ENCODE measurements at places on chromosomes 5 and 9.
A peak's percentile ranks its signal among the peaks of the same experiment; 100 is the strongest.

- DNase-seq = peak; percentile 88
Observed at GRCh38 chr9:95409650-95410426, 92.3 kb upstream of the FANCC start.

GRCh38 chr5:107948377-107948776 is 277.6 kb upstream of the EFNA5 start:
- no peak for DNase-seq

GRCh38 chr9:38091310-38092199 is 22.5 kb upstream of the SHB start:
- DNase-seq = no peak

DNA sequence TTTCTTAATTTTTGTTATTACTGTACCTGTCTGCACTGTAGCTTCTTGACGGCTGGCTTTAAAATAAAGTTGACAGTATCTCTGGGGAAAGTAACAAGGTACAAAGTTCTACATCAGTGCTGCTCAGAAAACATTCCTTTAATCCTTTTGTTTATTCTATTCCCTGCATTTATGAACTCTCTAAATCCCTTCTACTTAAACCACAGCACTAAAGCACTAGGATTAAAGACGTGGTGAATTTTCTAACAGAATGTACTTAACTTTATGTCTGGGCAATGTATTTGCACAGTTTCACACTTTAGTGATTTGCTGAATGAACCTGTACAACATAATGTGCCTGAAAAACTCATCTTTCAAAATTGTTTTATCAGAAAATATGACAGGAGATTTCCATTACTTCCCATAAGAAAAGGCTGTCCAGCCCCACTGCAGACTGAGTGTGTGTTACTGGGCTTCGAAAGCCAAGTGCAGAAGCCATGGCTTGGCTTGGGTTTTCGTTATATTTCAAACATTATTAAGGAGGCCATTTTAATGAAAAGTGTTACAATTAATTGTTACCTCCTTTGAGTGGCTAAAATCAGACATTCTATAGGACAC is 43.8 kb downstream of the LHFPL2 start:
- DNase-seq = no peak

- DNase-seq = no peak
Observed at GRCh38 chr5:137706841-137707240, 29.0 kb downstream of the KLHL3 start.

DNA sequence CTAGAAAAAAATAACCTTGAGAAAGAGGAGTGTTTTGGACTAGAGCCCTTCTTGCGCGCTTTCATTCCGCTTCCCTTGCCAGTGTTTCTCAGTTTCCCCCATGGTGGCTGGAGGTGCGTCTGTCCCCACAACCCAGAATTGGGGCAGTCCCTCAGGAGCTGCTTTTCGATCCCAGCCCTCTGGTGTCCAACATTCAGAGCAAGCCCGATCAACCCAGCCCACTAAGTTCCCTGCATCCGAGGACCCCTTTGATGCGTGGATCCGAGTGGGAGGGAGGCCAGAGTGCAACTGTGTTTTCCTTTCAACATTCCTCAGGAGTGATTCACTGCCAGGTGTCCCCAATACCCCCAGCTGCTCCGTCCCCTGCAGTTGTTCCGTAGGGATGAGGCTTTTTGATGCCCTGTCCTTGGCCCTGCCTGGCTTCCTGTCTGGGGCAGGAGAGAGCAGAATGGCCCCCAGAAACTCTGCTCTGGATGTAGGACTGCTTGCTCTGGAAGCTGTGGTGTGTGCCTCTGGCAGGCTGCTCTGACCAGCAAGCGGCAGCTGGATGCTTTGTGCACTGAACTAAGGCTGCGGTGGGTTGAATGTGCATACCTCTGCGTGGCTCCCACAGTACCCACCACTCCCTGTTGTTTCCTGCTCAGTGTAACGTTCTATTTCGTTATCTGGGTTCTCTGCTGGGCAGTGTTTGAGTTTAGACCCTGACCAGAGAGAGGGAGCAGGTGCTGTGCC is 117.5 kb downstream of the BOD1 start:
- DNase-seq = no peak

- peak; percentile 5 for DNase-seq
Observed at GRCh38 chr5:103808464-103809106, 246.0 kb upstream of the NUDT12 start.

GRCh38 chr5:40307920-40308319 is 371.8 kb upstream of the PTGER4 start:
- DNase-seq = no peak

All from fibroblast of gingiva (primary cell).